ENCODE measurements at places on chromosomes 16 and 17.

DNA sequence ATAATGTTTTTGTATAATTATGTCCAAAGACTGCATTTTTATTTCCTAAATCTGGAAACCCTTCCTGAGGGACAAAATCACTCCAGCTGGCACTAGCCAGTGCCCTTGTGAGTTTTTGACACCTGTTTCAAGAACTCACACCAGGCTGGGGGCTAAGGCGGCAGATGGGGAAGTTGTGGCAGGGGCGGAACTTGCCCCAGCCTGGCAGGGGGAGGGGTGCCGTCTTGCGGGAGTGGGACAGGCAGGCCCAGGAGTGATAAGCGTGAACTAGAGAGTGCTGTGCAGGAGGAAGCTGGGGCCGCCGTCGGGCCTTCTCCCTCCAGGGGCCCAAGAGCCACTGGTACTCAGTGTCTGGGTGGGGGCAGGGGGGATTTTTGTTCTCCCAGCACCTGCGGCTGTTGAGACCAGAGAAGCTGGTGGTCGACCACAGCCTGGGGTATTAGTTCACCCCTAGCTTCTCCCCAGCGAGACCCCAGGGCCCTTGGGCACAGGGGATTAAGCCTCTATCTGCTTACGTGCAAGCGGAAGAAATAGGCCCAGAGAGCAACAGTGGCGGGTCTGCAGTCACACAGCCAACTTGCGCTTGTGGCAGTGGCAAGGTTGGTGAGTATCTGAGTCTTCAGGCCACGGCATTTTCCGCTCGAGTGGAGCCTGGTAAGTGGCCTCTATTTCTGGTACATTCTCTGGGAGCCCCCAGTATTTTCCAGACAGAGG, 40.2 kb upstream of the PLCG2 start:
- no peak for DNase-seq

DNA sequence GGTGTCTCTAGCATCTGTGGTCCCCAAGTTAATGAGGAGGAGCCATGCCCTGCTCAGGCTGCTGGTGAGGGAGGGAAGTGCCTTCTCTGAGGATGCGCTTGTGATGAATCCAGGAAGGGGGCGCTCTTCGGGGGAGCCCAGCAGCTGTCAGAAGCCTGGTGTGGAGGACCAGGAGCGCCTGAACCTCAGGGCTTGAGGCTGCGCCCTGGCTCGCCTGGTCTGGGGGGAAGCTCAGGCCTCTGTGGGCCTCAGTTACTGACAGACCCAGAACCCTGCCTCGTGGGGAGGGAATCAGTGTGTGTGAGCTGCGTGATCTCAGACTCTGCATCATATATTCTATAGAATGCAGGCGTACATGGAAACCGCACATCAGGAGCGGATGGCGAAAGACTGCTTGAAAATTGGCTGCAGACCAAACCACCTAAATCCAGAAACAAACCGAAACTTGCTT, 126.1 kb downstream of the SEC14L1 start:
- no peak for DNase-seq

- no peak for DNase-seq
Measured at GRCh38 chr17:57438066-57438731, 181.9 kb downstream of the MSI2 start.

DNA sequence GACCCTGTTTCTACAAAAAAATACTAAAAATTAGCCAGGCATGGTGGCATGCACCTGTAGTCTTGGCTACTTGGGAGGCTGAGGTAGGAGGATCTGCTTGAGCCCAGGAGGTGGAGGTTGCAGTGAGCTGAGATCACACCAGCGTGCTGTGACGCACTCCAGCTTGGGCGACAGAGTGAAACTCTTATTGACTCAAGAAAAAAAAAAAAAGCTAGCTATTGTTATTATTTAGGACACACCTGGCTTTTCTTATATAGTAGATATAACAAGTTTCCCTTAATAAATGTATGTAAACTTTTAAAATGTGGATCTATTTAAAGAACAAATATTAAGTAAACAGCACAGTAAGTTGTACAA, 1.8 kb downstream of the RABEP2 start:
- DNase-seq = no peak

DNA sequence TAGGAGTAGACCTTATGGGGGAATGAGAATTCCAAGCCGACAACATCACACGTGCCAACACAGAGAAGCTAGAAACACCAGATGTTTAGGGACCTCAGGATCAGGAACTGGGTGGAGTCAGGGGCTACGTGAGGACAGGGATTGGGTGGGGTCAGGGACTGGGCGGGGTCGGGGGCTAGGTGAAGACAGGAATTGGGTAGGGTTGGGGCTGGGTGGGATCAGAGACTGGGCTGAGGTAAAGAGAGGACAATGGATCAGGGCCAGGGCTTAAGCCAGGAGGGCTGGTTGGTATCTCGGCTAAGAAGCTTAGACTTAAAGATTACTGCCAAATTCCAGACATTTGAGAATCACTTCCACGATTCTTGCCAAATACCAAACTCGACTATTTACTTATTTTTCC, 11.6 kb downstream of the TEKT5 start:
- no peak for DNase-seq

Data from stimulated activated CD4-positive, alpha-beta T cell treated with anti-CD3 and anti-CD28 coated beads, Interleukin-4, amount 100 ng/mL, for 4 hours (primary cell).